ENCODE measurements at places on chromosomes 4 and X.

DNA sequence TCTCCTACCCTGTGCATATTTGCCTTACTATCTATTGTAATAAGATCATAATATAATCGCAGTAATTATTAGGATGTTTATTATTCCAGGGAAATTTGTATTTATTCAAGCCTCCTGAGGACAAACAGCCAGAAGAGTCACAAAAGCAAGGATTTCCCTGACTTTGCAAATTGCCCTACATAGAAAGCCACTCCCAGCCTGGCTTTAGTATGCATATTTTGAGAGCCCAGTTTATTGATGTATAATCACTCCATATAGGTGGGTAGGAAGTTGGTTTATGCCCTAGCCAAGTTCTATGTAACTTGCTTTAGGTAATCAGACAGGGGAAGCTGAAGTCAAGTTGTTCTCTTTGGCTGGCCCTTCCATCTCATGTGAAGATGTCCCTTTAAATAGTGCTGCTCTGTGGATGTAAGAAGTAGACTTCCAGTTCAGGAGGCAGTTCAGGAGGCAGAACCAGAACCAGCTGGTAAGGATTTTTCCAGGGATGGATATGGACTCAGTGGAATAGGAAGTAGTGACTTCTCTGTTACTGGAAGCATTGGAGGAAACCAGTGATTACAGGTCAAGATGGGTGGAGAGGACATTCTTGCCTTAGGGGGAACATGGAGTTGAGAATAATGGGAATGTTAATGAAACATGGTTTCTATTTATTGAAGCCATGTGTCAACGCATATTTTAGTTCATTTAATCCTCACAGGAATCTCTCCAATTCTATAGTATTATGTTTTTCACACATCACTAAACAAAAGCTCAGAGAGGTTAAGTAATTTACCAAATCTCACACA, 70.5 kb upstream of the KIT start:
- no peak for DNase-seq

DNA sequence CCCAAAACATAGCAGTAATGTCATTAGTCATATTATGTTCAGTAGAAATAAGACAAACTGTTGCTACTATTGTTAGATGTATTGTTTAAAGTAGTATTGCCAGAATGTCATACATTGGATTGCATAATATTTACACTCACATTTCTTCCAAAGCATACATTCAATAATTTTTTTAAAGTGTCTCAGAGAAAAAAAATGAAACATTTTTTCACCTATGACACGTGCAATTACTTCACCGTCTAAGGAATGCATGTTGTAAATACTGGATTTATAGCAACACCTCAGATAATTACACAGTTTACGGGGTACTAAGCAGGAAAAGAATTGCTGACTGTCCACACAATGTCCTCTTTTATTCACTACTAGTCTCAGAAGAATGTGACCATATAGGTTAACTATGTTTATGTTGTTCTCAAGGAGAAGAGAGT, 162.1 kb downstream of the PCDH18 start:
- no peak for DNase-seq

- DNase-seq = no peak
Measured at GRCh38 chrX:10519761-10520160, 100.6 kb downstream of the MID1 start.

GRCh38 chrX:155997436-155997835, at the start of gene IL9R:
IL9R (plus strand) TSS chrX:155997696; CDS start chrX:155997760, 64 bp downstream.
- no peak for DNase-seq

DNA sequence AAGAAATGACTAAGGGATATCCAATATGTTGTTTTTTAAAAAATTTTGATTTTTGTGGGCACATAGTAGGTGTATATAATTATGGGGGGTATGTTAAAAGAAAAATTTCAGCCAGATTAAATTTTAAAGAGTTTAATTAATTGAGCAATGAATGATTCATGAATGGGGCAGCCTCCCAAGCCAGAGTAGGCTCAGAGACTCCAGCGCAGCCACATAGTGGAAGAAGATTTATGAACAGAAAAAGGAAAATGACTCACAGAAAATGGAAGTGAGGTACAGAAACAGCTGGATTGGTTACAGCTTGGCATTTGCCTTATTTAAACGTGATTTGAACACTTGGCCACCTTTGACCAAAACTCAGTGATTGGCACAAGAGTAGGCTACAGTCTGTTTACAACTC, 91.7 kb downstream of the SPATA18 start:
- DNase-seq = no peak

DNA sequence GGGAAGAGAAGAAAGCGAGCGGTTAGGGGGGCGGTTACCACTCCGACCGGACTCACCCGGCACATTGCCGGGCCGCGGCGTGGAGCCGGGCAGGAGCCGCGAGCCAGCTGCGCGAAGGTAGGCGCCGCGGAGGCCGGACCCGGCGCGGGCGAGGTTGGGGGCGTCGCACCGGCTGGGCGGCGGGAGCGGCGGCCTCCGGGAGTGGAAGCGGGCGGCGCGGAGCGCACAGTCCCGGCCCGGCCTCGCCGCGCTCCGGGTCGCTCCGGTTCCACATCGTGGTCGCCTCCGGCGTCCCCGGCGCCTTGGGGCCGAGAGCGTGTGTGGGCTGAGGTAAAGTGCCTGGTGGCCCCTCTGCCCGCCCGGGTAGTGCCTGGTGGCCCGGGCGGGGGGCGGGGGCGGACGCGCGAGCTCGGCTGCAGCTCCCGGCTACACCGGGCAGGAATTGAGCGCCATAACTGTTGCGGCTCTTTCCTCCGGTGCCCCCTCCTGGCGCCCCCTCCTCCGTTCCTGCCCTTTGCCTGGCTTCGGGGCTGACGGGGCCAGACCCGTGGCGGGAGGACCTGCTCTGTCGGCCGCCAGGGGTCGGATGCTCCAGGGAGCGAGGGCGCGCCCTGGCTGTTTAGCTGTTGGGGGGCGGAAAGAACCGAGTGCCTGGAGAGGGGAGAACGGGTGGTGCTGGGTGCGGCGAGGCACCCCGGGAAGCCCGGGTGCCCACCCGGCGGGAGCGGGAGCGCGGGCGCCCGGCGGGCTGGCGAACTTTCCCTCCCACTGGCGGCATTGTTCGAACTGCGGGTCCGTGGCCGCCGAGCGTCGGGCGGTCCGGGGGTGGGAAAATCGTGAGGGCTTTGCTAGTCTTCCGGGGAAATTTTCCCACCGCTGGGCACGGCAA, 626 bp downstream of the JADE3 start:
- peak; percentile 6 for DNase-seq

GRCh38 chr4:56668267-56668666, 12.8 kb downstream of the HOPX start:
- no peak for DNase-seq

DNA sequence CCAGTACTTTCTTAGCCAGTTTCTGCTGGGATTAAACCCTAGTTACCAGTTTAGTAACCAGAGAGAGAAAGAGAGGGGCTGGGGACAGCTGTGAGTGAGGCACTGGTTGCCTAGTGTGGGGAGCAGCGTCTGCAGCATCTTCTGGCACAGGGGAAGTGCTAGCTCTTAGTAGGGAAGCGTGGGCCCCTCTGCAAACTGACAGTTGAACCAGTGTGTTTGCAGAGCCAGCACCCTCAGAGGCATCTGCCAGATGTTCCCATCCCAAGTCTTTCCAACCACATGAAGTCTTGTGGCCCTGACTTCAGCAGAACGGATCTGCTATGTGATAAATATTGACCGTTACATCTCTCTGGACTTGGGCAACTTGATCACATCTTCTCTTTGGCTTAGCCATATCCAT, 15.0 kb downstream of the RBMX2 start:
- DNase-seq = no peak

GRCh38 chr4:55346851-55347255, 811 bp downstream of the SRD5A3 start:
- DNase-seq = peak; percentile 25

DNA sequence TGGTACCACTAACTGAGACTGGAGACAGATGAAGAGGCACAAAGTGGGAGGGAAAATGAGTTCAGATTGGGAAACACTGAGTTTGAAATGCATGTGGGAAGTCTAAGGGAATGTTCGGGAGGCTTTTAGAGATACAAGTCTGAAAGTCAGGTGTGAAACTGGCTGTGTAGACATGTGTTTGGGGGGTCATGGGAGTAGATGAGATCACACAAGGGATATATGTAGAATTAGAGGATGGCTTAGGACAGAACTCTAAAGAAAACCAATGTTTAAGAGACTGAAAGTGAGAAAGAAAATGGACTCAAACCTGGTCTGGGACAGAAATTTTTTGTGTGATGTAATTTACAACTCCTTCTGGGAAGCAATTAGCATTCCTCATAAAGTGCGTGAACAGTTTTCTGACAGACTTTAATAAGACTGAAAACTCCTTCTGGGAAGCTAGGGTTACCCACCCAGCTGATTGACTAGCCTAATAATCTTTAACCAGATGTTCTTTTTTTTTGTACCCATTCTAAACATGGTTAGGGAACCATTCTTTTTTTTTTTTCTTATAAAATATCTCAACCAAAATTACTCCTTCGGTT, 8.7 kb upstream of the JADE1 start:
- DNase-seq = no peak

DNA sequence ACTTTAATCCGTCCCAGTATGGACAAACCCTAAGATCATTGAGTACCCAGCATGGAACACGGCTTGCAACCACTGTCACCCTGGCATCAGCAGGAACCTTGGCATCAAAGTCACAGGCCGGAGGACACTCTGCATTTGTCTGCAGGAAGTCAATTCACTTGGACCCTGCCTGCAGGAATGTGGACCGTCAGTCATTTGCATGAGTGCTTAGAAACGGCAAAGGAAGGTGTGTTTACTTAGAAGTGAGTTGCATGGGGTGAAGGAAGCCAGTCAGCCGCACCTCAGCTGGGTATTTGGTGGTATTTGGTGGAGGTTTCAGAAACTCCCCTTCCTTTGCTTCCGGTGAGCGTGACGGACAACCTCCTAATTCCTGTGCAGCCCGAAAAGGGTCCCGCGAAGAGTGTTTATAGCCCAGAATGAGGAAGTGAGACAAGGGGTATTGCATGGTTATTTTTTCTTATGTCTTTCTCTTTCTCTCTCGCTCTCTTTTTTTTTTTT, 15.5 kb downstream of the P2RY8 start:
- DNase-seq = no peak

DNA sequence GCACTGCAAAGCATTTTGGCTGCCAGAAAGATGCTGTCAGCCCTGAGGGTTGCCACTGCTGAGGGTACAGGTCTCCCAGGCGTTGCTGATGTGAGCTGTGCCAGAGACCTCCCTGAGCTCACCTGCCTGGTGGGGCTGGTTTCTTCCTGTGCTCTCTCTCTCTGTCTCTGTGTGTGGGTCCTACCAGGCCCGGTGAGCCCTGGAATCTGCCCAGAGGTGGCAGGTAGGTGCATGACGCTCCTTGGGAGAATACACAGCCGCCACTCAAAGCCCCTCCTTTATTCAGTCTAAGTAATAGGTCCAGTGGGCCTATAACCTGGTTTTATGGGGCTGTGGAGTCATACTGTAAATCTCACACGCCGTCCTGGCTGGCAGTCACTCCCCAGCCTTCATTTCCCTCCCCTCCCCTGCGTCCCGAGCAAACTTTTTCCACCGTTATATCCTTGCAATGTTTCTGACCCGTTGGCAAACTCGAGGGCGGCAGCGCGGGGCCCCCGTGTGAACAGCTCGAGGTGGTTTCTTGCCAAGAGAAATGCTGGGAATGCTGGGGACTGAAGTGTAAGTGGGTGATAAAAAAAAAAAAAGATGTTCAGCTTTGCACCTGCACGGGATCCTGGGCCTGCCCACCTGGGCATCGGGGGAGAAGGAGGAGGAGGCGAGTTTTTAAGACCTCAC, 245.9 kb downstream of the CRLF2 start:
- DNase-seq = no peak

DNA sequence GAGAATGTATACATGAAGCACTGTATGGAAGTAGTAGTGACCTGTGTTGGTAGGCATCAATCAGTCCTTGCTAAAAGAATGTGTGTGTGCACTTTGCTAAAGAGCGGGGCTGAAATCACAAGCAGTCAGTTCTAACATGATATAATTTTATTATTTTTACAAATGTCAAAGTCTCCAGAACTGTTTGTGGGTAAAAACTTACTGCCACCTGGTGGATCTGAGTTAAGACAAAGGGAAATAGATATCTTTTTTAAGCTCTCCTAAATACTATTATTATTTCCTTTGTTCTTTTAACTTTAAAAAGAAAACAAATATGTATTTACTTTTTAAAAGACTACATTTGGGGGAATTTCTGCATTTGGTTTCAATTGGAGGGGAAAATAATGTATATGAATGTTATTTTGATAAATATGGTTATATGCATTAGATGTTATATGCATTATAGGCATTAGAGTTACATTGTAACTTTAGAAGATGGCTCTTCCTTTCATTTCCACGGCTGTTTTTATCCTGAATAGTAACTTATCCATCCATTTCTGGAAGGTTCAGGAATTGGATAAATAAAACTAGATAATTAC, 7.8 kb upstream of the CLOCK start:
- DNase-seq = no peak

DNA sequence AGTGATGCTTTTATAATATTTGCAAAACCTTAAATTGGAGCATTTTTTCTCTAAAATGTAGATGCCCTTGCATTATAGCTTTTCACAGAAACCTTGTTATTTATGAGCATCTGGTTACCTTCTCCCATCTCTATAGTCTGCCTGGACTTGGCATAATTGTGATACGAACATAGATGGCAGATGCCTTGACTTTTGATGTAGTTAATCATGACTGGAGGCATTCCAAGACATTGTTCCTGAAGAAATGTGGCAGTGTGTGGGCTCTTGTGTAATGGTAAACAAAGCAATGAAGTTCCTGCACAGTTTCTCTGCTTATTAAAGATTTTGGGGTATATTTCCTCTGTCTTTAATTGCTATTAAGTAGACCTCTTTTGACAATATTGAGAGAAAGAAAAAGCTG, 500.1 kb downstream of the PCDH19 start:
- DNase-seq = no peak

GRCh38 chrX:140697618-140698017, 11.9 kb upstream of the LINC00632 start:
- no peak for DNase-seq

- no peak for DNase-seq
Measured at GRCh38 chrX:47091149-47091775, 13.0 kb downstream of the RGN start.

GRCh38 chrX:23855569-23855968, 52.2 kb downstream of the APOO start:
- no peak for DNase-seq
